EL (cell line): ENCODE measurements at places on chromosomes 12 and 14.

GRCh38 chr12:95418142-95418541 lies 55.8 kb upstream of the METAP2 start:
- DNase-seq, result no peak

DNA sequence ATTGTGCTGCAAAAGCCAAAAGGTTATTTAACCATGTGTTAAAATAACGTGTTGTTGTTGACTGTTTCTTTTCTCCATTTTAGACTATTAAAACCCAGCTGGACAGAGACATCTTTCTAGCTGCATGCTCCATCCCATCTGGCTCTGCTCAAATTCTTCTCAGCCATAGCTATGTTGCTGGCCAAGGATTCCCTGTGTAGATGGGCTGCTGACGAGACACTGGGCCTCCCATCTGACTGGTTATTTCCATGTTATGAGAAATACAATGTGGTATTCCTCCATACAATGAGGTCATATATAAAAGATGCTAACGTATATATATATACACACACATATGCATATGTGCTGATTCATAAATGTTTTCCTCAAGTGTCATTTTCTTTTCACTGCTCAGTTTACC lies 30.1 kb downstream of the MED13L start:
- DNase-seq, result peak; percentile 14

DNA sequence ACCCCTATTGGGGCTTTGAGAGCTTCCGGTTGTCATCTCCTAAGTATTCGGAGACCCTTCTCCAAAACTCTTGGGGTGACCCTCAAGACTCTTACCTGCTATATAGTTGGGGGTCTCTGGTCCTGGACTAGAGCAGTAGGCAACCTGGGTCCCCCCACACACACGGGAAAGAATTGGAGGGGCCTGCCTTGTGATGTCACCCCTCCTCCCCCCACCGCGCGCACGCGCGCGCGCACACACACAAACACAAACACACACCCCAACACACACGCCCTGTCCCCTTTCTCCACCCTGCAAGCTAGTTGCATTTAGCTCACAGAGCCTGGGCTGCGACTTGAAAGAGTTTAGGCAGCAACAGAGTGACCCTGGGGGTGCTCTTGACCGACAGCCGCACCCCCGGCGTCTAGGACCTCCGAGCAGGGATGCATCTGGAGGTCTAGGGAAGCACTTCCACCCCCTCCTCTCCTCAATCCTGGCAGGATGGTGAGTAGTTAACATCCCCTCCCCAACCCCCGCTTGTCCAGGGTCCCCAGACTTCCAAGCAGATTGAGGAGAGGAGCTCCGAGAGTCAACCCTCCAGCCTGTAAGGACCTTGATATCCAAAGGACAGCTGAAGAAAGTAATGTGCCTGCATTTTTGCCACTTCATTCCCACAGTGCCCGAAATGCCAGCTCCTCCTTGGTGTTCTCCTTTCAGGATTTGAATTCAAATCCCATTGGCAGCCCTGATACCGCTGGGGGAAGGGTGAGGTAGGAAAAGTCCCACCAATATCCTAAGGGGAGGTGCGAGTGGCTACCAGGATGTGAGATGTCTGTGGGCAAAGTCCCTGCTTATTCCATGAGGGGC lies 1.4 kb upstream of the DNAJC14 start:
- peak; percentile 62 for DNase-seq

- no peak for DNase-seq
Observed at GRCh38 chr14:102408724-102409123, 46.0 kb downstream of the TECPR2 start.

DNA sequence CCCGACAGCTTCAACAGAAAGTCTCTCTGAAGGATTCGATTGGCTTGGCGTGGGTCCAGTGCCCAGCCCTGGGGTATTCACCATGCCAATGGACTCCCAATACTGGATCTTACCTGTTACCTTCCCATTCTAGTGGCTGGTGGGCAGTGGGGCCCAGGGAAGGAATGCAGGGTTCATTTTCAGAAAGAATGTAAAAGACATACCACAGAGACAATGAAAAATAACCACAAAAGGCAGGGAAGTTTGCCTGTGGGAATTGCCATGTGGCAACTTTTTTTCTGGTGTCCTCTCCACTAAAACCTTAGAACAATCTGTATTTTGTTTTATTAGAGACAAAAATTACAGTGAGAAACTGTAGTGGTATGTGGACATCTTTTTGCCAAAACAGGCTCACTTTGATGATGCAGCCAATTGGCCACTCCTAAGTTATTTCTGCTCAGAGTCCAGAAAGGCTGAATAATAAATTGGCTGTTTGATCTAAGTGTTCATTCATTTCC lies 55.2 kb downstream of the PTGER2 start:
- peak; percentile 61 for DNase-seq

DNA sequence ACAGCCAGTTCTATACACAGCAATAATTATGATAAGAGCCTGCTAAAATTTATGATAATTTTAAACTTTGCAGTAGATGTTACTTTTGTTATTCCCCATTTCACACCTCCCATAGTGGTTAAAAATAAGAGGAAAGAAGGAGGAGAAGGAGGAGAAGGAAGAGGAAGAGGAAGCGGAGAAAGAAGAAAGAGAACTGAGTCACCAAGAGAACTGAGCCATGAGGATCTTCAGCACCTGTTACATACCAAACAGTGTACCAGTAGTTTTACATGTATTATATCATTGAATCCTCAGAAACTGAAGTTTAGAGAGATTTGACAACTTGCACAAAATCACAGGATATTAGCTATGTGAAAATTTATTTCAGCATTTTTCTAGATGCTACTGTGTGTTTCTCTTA lies 3.9 kb downstream of the CD163 start:
- no peak for DNase-seq

DNA sequence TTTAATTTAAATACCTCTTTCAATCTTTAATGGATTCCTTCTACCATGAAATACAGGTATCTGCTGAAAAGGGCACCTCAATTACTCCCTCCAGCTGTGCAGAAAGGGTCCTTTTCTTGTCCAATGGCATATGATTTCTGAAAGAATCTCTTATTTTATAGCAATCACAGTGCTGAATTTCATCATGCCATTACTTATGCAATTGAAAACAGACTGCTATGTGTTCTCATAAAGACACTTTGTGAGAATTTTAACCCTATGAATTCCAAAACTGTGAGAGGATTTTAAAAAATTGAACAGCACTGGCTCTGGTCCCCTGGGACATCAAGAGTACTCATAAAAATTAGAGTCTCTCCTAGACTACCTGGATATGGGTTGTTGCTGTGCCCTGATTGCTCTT lies 45.9 kb upstream of the CNOT2 start:
- no peak for DNase-seq

GRCh38 chr14:68507544-68508081 lies 285.3 kb downstream of the ZFP36L1 start:
- no peak for DNase-seq

- peak; percentile 94 for DNase-seq
Observed at GRCh38 chr12:115337693-115338543, 653.9 kb upstream of the TBX3 start.

DNA sequence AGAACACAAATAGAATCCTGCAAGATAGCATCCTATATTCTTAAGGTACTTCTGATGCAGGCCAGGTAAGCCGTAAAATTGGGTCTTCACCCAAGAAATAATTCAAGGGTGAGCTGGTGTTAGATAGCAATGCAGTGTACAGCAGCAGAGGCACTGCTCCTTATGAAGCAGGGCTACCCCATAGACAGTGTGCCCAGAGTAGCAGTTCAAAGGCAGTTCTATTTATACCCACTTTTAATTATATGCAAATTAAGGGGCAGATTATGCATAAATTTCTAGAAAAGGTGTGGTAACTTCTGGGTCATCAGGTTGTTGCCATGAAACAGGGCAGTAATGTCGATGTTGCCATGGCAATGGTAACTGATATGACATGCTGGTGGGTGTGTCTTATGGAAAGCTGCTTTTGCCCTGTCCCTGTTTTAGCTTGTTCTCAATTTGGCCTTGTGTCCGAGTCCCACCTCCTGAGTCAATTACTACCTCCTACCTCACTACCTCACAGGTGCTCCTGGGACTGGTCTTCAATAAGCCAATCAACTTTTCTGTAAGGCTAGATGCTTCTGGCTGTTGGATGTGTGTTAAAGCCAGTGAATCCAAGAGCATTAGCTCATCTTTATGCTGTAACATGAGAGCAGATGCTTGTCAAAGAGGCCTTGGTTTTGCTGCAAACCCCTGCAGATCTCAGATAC lies 61.0 kb downstream of the PPM1A start:
- DNase-seq, result no peak

- no peak for DNase-seq
Observed at GRCh38 chr12:66803930-66804329, 125.1 kb upstream of the GRIP1 start.
